Memory B cell (primary cell): ENCODE measurements at places on chromosomes 1 and 21.

DNA sequence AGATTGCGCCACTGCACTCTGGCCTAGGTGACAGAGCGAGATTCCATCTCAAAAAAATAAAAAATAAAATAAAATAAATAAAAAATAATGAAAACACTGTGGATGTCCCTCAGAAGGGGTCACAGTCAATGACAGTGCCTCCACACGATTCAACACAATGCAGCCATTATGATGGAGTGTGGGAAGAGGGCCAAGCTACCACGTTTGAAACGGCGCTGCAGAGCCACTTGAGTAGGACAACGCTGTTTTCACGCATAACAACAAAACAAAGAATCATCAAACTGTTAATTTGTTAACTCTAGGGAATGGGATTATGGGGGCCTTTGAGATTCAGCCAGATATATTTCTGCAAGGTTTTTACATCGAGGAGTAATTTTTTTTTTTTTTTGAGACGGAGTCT lies 36.5 kb downstream of the NKAIN1 start:
- no peak for DNase-seq

DNA sequence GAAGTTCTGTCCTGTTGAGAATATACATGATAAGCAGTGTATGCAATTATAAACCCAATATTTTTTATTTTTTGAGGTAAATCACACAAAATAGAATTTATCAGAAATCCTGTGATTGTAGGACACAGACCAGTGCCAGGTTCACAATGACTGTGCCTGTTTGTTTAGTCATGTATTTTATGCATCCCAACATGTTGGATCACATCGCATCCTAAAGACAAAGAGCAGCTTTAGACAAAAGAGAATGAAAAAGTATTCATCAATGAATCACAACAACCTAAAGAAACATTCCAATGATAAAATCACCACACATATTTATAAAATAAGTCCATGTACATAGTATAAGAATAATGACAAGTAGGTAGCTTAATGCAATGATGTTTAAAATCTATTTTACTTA lies 53.2 kb upstream of the LRRC8D start:
- DNase-seq = no peak

DNA sequence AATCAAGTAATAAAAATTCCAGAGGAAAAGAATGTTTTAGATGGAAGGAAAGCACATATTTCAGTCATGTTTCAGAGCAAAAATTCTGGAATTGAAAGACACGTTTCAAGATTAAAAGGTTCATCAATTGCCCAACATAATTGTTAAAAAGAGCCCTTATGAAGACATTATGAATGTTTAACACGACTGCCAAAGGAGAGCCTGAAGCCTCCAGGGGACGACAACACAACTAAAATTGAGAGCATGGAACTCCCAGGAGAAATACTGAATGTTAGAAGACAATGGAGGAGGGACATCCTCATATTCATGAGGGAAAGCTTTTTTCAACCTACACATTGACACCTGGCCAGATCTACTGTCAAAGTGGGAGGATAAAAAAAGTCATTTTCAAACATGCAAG lies 16.0 kb downstream of the OR2T11 start:
- DNase-seq = peak; percentile 44

DNA sequence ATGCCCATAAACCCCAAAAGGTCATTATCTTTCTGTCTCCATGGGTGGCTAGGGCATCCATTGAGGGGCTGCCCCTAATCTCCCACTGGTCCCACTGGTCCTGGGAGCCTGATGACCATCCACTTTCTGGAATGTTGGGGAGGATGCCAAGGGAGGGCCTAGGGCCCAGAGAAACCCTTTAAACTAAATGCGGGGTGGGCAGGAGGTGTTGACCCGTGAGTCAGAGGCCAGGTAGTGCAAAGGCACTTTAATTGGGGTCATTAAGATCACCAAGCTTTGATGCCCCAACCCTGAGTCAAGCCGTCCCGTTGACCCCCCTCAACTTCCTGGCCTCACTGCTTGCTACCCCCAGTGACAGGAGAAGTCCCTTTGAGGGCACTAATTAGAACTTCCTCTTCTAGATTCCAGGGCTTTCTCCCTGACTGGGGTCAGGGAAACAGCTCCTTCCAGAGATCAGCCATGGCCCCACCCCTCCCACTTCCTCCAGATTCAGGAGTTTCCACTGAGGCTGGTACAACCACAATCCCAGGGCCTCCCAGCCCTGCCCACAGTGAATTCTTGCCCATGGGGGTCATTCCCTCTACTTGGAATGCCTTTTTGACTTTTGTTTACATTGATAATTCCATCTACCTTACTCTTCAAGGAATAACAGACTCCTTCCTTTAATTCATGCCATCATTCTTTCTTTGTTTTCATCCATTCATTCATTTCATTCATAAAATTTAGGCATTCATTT lies 15.5 kb upstream of the SERINC2 start:
- DNase-seq = no peak

- no peak for DNase-seq
These were observed 4.4 kb upstream of the DVL1 start for GRCh38 chr1:1353389-1354151.

GRCh38 chr21:26491663-26492062 lies 81.4 kb downstream of the CYYR1 start:
- DNase-seq = no peak

GRCh38 chr21:35207322-35207721 lies 158.2 kb upstream of the RUNX1 start:
- no peak for DNase-seq
